ENCODE measurements at places on chromosomes 6 and 20.

GRCh38 chr6:53869964-53870363 lies 75.2 kb downstream of the LRRC1 start:
- no peak for DNase-seq

DNA sequence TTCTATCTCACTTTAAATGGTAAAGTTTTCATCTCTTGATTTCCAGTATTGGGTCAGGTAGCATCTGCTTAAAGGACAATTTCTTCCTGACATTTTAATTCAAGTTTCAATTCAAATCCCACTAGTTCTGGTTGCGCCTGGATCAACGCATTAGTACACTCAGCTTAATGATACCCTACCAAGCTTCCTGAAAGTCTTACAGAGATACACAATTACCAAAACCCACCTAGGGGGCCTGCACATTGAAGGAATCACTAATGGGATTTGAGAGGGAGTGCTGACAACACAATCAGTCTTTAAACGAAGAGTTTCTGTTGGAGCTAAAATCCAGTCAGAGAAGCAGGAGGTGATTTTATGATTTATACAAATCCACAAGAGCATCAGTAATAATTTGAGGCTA lies 293.0 kb downstream of the PHF3 start:
- DNase-seq: no peak

DNA sequence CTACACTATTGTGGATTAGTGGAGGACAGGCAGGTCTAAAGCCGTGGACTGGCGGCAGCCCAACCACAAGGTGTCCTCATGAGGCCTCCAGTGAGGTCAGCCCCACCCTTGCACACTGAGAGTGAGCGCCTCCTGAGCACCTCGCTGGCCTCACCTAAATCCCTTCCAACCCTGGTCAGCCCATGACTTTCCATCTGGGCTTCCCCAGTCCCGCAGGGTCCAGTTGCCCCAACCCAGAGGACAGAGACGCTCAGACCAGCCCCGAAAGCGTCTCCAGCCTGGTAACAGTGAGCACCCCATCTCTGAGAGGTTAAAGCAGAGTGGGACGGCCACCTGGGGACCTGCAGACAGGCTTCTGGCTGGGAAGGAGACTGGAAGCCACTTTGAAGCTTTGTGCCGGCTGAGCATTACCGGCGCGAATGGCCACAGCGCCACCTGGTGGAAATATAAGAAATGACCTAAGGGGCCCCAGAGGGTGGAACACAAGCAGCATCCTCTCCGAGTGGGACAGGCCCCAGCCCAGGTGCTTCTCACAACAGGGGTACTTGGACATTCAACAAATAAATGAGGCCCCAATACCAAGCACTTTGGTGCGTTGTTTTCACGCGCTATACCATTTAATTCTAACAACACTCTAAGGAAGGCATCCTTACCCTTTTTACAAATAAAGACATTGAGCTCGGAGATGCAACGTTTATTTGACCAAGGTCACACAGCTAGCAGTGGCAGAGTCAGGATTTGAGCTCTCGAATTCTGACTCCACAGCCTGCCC lies 65.7 kb upstream of the TOP1 start:
- DNase-seq: peak; percentile 55

GRCh38 chr20:32574296-32575226 lies 10.6 kb downstream of the NOL4L start:
- DNase-seq: peak; percentile 50

GRCh38 chr6:140230282-140230681 lies 855.8 kb upstream of the CITED2 start:
- DNase-seq: no peak

- DNase-seq: peak; percentile 91
Observed at GRCh38 chr6:42226645-42227143, 9.0 kb upstream of the MRPS10 start.

- no peak for DNase-seq
Observed at GRCh38 chr6:106789428-106790148, 160.2 kb downstream of the QRSL1 start.

GRCh38 chr6:76972474-76972873 lies 490.8 kb downstream of the HTR1B start:
- no peak for DNase-seq

DNA sequence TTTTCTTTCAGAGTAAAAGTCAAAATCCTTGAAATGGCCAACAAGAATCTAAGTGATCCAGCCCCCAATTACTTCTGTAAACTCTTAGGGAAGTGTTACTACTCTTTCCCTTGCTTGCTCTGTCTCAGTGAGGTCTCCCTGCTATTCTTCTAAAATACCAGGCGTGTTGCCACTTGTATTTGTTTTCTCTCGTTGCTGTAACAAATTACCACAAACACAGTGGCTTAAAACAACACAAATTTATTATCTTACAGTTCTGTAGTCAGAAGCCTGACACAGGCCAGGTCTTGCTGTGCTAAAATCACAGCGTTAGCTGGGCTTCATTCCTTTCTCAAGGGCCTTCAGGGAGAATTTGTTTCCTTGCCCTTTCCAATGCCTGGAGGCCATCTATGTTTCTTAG lies 59.9 kb downstream of the HECA start:
- no peak for DNase-seq

DNA sequence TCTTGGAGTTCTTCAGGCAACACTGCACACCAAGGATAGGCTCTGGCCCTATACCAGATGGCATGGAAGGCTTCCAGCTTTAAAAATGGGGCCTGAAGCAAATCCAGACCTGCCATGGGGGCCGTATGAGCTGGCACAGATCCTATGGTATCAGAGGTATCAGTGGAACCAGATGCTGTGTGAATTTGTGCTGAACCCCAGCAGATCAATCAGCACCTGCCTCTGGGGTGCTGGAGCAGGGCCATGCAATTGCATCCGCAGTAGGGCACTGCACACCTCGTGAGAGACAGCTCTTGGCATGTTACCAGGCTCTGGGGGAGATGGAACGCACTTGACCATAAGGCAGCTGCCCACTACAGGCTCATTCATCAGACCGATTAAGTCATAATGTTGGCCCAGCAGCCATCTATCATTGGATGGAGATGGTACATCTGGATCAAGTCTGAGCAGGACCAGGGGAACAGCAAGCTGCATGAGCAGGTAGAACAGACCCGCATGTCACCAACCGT lies 221.5 kb downstream of the MYLK4 start:
- no peak for DNase-seq

- DNase-seq: no peak
Observed at GRCh38 chr6:137185290-137185689, 11.8 kb upstream of the IL22RA2 start.

DNA sequence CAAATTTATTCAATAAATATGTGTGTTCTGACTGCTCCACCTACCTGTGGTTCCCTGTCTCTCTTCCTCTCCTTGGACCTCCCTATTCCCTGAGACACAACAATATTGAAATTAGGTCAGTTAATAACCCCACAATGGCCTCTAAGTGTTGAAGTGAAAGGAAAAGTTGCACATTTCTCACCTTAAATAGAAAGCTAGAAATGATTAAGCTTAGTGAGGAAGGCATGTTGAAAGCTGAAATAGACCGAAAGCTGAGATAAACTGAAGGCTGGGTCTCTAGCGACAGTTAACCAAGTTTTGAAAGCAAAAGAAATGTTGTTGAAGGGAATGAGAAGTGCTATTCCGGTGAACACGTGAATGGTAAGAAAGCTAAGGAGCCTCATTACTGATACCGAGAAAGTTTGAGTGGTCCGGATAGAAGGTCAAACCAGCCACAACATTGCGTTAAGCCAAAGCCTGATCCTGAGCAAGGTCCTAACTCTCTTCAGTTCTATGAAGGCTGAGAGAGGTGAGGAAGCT lies 34.1 kb downstream of the UST start:
- no peak for DNase-seq

GRCh38 chr6:167415441-167415961 lies 90.6 kb downstream of the TTLL2 start:
- no peak for DNase-seq

DNA sequence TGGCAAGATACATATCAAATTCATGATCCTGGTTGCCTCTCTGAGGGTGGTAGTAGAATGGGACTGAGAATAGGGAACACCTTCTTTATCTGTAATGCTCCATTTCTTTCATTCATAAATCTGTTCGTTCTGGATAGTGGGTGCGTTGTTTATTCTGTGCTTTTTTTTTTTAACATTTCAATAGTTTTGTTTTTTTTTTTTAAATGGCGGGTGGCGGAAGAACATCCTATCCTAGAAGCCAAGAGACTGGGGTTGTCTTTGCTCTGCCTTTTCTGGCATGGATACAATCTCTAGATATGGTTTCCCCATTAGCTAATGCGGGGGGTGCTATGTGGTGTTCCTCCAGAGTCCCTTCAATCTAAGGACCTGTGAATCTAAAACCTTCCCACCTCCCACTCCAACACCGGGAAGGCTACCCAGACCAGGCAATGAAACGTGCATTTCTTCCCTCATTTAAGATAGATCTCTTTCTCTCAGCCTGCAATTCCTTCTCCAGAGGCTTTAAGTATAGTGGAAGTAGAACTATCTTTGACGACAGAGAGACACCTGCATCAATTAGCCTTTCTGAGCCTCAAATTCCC lies 883 bp upstream of the CCDC28A start:
- DNase-seq: no peak

- no peak for DNase-seq
Observed at GRCh38 chr20:2698912-2699311, 6.3 kb downstream of the EBF4 start.

GRCh38 chr6:142816031-142816430 lies 128.9 kb downstream of the HIVEP2 start:
- no peak for DNase-seq

- no peak for DNase-seq
Observed at GRCh38 chr6:17212546-17213371, 68.4 kb upstream of the RBM24 start.

DNA sequence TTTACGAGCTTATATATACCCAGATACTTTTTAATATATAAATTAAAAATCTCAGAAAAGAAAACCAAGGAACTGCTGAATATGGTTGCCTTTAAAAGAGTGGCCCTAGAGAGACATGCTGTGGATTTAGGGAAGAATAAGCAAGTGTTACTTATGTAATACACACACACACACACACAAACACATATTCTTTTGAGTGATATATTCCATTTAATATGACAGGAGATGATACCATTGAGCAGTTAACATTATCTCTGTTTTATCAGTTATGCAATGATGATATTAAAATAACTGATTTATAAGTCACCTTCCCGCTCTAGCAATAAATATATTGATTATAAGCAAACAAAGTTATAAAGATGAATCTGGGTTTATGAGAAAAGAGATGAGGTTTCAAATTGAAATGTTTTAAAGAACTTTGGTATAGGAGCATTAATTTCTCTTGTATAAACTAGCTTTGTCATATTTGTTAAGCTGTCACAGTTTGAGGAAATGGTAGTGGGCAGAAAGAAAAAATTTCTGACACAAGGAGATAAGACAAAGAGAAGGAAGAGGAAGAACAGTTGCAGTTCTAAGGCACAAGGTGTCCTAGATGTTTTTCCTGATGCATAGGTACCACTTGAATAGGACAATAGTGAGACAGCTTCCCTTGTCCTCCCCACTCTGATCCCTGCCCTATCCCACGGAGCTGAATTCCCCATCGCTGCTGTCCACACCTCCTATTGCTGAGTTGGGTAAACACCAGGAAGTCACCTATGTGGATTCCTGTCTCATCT lies 26.4 kb downstream of the GPX5 start:
- no peak for DNase-seq

GRCh38 chr6:49649988-49650387 lies 13.3 kb upstream of the RHAG start:
- no peak for DNase-seq

DNA sequence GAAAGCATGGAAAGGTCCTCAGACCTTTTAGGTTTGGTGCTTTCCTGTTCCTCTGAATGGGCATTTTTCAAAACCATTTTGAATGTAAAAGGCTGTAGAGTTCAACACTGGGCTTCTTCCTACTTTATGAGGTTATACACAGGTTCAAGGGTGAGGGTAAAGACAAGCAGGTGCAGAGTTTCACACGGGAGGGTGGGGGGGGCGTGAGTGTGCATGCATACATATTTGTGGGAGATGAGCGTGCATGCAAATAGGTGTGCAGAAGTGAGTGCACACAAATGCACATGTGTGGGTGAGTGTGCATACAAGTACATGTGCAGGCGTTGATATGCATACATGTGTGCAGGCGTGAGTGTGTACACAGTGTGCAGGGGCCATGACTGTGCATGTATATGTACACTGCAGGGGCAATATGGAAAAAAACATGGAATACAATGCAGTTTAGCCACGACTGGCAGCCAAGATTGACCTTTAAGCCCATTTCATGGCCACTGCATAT lies 183.1 kb downstream of the GMPR start:
- DNase-seq: no peak

DNA sequence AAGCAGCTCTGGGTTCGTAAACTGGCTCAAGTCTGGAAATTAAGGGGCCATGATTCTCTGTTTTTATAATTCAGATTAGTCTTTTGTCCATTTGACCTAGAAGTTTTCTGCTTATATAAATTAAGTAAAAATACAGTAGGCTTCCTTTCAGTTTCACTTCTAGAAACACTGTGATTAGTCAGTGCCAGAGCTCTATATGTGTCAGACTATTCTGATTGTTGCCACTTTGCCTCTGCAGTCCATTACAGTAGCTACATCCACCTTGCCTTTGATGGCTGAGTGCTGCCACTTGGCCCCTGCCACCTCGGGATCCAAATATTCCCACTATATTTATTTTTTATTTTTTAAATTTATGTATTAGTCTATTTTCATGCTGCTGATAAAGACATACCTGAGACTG lies 7.9 kb downstream of the ZC2HC1B start:
- no peak for DNase-seq

- DNase-seq: no peak
Observed at GRCh38 chr6:45619211-45619760, 241.6 kb upstream of the SUPT3H start.

- DNase-seq: no peak
Observed at GRCh38 chr6:2429460-2429859, 184.1 kb upstream of the GMDS start.

- DNase-seq: no peak
Observed at GRCh38 chr20:61951695-61952533, 113.8 kb downstream of the TAF4 start.

DNA sequence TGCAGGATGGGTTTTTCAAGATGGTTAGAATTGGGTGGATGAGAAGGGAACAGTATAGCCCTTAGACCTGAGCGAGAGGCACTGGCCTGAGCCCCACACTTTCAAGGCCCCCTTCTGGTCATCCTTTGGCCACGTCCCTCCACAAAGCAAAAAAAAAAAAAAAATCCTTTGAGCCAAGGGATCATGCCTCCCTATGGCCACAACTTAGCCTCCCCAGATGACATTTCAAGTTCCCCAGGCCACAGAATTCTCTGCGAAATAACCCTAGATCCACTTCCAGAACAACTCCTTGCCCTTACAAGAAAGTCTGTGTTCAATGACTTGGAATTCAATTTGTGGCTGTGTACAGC lies 30.4 kb downstream of the ELOVL2 start:
- DNase-seq: no peak

GRCh38 chr6:11434565-11435326 lies 102.8 kb upstream of the TMEM170B start:
- DNase-seq: no peak

- no peak for DNase-seq
Observed at GRCh38 chr6:46137387-46137786, 7.6 kb downstream of the ENPP4 start.

GRCh38 chr20:63840405-63840828 lies 9.4 kb upstream of the ZBTB46 start:
- no peak for DNase-seq

GRCh38 chr6:4588581-4588980 lies 187.6 kb upstream of the CDYL start:
- DNase-seq: no peak
